ENCODE measurements at places on chromosomes 7 and 10.

- DNase-seq, result no peak
Observed at GRCh38 chr10:125641398-125641797, 41.6 kb downstream of the TEX36 start.

- no peak for DNase-seq
Observed at GRCh38 chr7:44897309-44897708, 12.0 kb upstream of the PURB start.

DNA sequence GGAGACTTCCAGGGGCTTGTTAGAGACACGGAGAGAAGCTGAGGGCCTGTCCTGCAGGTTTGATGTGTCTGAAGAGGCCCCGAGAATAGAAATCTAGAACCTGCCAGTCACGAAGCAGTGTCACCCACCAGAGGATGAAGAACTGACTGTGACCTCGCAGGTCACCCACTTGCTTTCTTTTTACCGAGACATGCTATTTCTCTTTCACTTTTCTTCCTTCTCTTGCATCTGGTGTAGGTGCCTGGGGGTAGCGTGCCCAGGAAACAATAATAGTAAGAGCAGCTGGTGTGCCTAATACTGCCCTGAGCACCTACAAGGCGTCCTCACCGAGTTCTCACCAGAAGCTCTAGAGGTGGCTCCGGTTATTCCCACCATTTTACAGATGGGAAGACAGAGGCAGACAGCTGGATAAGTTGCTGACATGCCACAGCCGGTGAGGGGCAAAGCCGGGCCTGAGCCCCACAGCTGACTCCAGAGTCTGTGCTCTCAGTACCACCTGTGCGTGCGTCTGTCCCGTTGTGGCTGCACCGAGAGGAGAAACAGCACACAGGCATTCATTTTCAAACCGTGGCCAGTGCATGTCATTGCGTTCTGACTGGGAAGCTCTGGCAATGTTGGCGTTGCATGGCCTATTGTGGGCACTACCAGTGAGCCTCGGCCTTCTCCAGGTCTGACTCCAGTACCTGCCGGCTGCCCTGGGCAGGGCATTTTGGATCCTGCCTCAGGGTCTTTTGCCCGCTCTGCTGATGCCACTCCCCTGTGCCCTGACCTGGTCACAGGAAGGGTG, 7.8 kb downstream of the CHST3 start:
- DNase-seq, result no peak

DNA sequence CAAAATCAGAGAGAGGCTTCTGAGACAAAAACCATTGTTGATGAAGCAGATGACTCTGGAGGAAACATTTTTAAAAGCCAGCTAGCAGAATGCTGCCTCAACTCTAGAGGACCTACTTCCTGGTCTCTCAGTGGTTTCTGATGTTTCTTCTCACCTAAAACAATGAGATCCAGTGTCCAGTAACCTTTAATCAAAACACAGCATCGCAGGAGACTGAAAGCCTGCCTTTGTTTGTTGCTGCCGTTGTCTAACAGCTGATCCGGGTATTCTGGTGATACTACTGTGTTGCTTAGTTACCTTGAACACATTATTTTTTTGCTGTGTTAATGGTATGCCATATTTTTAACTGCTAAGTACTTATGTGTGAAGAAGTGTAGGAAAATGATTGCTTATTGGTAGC, 70.9 kb downstream of the WIPF3 start:
- DNase-seq, result peak; percentile 32

GRCh38 chr7:74334030-74334429, 44.8 kb downstream of the CLIP2 start:
- no peak for DNase-seq

GRCh38 chr7:66100408-66101050, 14.1 kb upstream of the CRCP start:
- DNase-seq, result peak; percentile 63

DNA sequence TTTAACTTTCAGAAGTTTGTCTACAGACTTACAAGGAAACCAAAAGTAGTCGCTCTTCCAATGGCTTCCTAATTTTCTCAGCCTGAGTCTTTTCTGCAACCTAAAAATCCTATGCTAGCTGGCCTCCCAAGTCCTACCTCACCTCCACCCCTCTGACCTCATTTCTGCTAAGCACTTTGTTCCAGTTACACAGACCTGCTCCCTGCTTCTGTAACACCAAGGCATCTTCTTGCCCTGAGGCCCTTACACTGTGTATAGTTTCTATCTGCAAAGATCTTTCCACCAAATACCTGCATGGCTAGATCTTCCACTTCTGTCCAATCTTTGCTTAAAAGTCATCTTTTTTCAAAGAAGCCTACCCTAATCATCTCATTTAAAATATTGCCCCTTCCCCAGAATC, 1.9 kb upstream of the SNX13 start:
- no peak for DNase-seq

DNA sequence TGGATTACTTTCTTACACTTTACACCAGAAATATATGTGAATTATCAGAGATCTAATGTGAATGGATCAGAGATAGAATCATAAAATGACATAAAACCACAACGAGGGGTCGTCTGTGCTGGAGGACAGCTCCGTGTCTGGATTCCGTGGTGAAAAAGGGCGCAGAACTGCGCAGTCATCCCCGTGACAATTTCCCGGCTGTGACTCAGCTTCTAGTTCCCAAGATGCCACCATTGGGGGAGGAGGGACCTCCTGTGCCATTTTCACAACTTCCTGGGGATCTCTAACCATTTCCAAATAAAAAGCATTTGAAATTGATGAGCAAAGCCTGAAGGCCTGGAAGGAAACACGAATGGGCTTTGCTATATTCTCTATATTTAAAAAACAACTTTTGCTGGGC, 72.1 kb downstream of the PDGFA start:
- no peak for DNase-seq

- DNase-seq, result no peak
Observed at GRCh38 chr10:27998178-27998953, 513 bp downstream of the ODAD2 start.

GRCh38 chr10:27569946-27570345, 65.8 kb downstream of the RAB18 start:
- DNase-seq, result no peak

DNA sequence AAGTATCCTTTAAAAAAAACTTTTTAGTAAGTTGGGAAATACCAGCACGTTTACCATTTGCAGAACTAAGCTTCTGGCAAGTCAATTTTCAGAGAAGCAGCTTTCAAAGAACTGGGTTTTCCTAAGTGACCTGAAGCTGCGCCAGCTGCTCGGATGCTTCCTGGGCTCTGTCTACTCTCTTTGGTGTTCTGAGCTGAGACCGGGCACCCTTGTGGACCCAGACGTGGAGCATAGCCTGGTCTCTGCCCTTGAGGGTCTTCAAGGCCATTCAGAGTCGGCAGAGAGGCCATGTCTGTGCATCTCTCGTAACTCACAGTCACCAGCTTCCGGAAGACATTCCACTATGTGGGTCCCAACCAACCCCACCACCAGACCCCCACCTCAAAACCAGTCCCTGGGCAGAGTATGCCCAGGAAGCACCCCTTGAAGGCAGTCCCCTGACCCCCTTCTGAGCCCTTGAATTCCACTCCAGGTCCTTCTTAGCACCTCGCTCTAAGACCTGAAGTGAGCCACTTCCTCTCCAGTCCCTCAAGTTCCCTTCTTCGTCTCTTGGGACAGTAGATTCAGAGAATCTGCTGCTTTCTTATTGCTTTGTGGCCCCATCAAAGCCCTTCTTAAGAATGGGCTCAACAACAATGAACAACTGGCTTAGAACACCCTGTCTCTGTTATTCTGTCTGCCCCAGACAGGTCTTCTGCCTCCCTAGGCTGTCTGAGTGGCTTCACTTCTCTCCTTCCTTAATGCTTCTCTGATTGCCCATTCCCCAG, 8.5 kb downstream of the CALML5 start:
- DNase-seq, result no peak

DNA sequence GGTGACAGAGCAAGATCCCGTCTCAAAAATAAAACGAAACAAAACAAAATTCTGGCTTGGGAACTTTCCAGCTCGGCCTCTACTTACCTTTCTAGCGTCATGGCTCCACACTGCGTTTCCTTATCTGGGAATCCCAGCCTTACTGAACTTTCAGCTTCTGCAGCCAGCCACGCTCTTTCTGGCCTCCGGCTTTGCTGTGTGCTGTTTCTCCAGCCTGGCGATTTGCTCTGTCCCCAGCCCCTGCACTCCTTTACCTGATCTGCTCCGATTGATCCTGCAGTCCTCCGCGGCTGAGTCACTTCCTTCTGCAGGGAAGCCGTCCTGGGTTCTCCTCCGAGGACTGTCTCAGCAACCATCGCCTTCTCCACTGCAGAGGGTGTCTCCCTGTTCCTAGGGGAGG, 71.0 kb upstream of the FAM171A1 start:
- DNase-seq, result no peak

DNA sequence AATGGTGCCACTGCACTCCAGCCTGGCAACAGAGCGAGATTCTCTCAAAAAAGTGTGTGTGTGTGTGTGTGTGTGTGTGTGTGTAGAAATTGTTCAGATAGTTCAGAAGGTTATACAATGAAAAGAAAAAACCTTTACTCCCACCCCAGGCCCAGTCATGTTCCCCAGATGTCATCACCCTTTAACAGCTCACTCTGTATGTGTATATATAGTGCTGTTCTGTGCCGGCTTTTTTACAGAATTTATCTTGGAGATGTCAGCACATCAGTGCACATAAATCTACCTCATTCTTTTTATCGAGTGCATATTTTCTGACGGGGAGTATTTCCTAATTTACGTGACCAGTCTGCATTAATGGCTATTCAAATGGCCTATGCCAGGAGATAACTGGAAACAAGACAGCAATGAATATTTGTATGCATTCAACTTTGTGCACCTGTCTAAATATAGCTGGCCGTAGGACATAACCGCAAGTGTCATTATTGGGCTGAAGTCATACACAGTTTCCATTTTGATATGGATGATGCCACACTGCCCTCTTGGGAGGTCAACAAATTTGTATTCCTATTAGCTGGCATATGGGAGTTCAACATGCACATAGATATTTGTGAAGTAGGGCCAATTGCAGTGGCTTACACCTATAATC, 11.7 kb downstream of the NIPSNAP2 start:
- DNase-seq, result peak; percentile 29

DNA sequence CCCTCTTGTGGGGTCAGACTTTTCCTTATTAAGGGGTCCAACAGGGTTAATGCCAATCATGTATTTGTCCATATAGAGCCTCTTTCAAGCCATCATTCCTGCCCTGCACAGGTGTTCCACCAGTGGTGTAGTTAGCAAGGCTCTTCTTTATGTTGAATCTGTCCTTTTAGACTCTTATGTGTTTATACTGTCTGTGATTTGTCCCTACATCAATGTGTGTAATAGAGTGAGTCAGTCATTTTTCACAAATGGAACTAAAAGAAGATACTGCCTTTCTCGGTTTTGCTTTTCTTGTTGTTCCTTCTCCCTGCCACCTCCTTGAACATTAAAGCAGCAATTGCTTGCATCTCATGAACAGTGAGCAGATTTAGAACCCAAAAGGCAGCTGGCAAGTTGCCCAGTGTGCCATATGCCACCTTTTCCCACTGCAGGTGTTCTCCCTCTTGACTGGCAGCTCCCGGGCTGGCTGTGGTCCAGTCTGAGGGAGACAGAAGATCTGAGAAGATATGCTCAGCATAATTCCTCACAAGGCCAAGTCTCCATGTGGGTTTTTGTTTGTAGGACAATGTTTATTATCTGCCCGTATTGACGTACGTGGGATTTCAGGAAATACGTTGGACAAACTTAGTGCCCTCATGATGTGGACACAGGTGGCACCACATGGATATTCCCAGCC, 154.1 kb downstream of the LHFPL3 start:
- DNase-seq, result no peak

GRCh38 chr10:787933-788651, 98.6 kb upstream of the DIP2C start:
- no peak for DNase-seq

GRCh38 chr10:80406204-80406603, 2.1 kb upstream of the PRXL2A start:
- DNase-seq, result no peak

- DNase-seq, result peak; percentile 78
Observed at GRCh38 chr7:157851501-157852067, 514.8 kb downstream of the DNAJB6 start.

DNA sequence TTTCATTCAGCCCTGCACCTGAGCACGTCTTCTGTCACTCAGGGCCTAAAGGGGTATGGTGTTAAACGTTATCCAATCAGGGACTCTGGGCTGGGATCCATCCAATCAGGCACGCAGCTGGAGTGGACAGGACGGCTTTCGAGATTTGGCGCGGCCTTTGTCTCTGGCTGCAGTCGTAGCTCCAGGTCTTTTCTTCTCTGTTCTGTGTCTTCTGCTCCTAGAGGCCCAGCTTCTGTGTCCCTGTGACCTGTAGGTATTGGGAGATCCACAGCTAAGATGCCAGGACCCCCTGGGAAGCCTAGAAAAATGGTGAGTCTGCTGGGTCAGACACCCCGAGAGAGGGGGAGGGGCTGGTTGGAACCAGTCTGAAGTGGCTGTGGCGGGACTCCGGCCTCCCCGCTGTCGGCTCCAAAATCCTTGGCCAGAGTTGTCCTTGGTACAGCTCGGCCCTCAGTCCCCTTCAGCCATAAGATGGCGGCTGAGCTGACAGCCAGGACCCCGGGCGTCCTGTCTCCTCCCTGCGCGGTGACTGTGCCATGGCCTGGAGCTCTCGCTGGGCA, 11.7 kb upstream of the ZNF680 start:
- no peak for DNase-seq

DNA sequence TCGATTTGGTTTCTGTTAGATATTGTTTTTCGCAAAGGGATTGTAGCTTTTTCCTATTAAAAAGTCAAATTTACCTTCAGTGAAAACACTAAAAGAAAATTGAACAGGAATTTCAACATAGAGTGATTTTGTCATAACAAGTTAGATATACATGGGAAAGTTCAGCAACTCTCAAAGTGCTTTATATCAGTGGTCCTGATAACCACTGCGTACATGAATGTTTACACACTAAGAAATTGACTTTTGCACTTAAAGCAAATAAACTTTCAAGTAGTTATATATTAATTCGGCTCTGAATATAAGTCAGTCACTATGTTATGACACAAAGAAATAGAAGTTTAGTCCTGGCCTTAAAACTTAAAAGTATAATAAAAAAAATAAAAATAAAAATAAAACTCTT, 101.3 kb upstream of the DKK1 start:
- no peak for DNase-seq

GRCh38 chr10:72525277-72525676, 100.6 kb downstream of the MICU1 start:
- DNase-seq, result no peak

- no peak for DNase-seq
Observed at GRCh38 chr10:77011874-77012811, 625.5 kb downstream of the KCNMA1 start.

DNA sequence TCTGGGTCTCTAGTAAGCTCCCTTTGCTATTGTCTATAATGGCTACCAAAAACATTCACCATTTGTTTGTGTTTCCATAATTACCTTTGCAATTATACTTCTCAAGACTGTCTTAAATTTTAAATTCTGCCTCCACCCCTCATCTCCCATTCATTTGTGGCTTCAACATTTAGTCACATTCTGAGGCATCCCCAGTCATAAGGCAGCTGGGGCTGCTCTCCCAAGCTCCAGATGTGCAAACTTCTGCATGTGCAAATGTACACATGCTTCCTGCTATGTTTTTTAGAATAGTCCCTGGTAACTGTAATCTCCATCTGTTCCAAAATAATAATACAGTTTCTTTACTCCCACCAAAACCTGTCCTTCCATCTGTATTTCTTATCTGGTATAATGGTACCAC, 97.3 kb downstream of the CDK6 start:
- DNase-seq, result no peak
